Activated CD4-positive, alpha-beta T cell treated with anti-CD3 and anti-CD28 coated beads, Interleukin-2, amount 50 U/mL, for 16 hours (primary cell): ENCODE measurements at places on chromosomes 5 and 9.

DNA sequence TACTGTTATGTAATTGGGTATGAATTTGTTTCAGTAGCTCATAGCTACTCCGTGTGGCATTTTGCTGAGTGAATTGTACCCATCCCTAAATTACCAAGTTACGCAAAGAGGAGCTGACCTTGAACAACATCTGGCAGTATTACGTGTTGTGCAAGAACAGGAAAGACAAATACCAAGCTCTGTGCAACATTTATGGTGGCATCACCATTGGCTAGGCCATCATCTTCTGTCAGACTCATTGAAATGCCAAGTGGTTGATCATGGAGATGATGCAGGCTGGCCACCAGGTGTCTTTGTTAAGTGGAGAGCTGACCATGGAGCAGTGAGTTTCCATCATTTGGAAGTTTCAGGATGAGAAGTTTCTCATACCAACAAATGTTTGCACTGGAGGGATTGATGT lies 15.0 kb downstream of the ZSWIM6 start:
- no peak for DNase-seq

- no peak for DNase-seq
Observed at GRCh38 chr5:153700940-153701339, 210.5 kb downstream of the GRIA1 start.

DNA sequence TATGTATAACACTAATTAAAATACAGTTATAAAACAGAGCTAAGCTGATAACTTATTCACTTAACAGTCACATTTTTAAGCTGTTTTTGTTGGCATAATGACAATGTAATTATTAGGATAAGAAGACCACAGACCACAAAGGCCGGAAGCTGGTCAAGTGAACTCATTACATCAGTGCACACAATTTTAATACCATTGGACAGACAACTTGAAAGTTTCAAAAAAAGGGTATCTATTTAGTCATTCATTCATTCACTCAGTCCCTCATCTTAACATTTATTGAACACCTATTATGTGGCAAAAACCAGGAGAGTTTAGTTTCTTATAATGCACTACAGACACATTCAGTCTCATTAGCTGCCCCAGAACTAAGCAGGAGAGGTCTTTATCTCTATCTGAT lies 11.6 kb downstream of the ERP44 start:
- peak; percentile 26 for DNase-seq

- DNase-seq: no peak
Observed at GRCh38 chr5:180173198-180173544, 35.8 kb downstream of the RASGEF1C start.

DNA sequence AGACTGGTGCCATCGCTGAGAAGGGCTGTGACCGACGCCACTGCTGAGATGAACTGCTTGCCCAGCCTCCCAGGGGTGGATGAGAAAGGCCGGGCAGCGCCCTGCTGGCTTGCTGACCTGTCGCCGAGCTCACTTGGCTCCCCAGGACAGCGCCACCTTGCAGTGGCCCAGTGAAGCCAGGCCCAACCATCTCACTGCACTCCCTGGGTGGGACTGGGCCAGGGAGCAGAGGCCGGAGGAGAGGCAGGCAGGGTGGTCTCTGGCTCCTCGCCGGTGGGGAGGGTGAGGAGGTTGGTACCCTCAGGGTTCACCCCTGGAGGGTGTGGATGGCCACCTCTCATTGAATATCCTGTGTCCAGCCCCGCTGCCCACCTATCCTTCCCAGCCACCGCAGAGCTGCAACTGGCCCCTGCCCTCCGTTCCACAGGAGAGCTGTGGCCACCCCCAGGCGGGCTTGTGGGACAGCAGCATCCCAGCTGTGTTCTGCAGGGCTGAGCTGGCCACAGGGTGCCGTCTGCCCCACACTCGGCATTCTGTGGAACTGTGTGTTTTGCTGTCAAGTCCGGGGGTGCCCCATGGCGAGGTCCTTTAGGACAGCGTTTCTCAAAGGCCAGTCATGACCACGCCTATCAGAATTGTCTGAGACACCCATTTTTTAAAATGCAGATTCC lies 41.0 kb upstream of the FCN2 start:
- no peak for DNase-seq

- no peak for DNase-seq
Observed at GRCh38 chr9:107060062-107060461, 197.1 kb downstream of the ZNF462 start.

DNA sequence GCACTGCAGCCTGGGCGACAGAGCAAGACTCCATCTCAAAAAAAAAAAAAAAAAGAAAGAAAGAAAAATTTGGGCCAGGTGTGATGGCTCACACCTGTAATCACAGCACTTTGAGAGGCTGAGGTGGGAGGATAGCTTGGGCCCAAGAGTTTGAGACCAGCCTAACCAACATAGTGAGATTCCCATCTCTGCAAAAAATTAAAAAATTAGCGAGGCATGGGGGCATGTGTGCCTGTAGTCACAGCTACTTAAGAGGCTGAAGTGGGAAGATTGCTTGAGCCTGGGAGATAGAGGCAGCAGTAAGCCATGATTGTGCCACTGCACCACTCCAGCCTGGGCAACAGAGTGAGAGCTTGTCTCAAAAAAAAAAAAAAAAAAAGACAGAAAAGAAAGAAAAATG lies 2.9 kb upstream of the SIT1 start:
- no peak for DNase-seq

DNA sequence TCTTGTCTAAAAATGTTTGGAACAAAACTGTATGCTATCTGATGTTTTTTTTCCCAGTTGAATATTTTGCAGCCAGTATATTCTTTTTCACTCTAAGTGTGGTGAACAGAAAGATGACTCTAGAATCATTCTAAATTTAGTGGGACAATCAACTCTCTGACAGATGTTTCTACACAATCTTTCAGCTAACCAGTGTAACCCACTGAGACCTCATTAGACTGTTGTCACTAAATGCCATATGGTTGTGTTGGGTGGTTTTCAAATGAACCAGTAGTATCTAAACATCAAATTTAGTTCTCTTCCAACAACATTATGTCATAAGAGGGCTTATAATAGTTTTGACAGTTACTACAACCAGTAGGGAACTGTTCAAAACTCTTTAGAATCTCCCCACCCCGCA lies 129.6 kb upstream of the PRLR start:
- DNase-seq: no peak

GRCh38 chr9:127126971-127127370 lies 4.5 kb upstream of the ANGPTL2 start:
- no peak for DNase-seq

DNA sequence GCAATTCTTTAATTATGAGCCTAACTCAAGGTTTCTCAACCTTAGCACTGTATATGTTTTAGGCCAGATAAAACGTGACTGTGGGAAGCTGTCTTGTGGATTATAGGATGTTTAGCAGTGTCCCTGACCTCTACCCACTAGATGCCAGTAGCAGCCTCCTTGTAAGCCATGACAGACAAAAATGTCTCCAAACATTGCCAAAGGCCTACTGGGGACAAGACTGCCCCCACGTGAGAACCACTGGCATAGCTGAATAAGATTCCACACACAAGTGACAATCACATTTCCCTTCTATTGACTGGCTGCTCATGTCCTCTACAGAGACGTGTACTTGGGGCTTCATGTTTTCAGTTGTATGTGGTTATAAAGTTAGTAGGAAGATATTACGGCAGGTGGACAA lies 55.4 kb downstream of the GOLM1 start:
- no peak for DNase-seq

DNA sequence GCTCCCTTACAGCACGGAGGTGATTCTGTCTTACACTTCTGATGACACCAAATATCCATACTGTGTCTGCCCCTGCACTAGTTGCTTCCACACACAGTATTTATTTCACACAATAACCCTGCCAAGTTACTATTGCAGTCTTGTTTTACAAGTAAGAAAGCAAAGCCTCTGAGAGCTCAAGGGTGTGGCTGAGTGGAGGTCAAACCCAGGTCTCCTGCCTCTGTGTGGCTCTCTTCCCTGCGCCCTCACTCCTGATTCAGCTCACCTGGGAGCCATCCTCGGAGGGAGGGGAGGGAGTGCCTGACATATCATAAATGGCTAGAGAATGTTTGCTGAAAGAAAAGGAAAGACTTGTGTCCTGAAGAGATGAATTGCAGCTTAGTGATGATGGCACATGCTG lies 41.0 kb downstream of the MVB12B start:
- no peak for DNase-seq

DNA sequence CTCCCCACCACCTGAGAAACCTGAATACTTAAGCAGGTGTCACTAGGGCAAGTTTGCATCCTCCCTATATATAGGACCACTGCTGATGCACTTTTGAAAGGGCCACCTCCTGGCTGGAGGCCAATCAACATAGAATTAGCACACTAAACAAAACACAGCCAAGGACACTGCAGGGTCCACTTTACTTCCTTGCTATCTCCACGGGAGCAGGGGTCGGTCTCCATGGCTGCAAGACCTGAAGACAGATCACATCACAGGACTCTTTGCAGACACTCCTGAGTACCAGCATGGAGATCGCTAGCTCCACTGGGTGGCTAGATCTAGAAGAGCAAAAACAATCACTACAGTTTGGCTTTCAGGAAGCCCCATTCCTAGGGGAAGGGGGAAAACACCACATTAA lies 72.3 kb downstream of the C9orf153 start:
- DNase-seq: no peak

DNA sequence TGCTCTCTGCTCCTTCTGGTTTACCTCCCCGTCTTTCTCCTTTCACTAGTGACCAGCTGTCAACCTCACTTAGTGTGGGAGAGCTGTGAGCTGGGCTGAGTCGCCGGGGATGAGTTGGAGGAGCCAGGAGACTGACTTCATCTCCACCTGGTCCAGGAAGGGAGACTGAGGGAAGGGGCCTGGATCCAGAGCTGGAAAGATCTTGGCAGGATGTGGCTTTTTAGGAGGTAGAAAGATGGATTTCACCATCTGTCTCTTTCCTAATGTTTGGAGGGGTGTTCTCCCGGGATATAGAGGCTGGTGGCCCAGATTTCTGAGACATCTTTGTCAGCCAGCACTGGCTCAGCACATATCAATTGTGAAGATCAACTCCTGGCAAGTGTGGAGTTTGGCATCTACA lies 37.1 kb upstream of the TNC start:
- no peak for DNase-seq

GRCh38 chr5:6178846-6179532 lies 199.4 kb downstream of the MED10 start:
- DNase-seq: no peak

DNA sequence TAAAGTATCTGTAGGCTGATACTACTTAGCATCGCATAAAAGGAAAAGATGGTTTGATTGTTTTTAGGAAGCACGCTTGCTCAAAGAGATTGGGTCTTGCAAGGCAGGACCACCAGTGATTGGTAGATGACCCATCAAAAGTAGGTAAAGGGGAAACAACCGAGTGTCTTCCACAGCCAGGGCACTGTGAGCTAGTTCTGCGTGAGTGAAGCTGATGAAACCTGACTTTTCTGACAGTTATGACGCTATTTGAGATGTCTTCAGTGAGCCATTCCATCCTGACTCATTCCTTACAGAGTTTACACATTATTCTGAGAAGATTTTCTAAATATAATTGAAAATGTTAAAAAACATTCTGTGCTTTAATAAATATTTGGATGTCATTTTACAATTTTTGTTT lies 49.7 kb downstream of the BASP1 start:
- DNase-seq: no peak
